ENCODE measurements at places on chromosomes 1 and 21. TPM values are rescaled to one million over a fixed set of nuclear protein-coding genes. Genes with fewer than 3 reads are reported as not detected.

DNA sequence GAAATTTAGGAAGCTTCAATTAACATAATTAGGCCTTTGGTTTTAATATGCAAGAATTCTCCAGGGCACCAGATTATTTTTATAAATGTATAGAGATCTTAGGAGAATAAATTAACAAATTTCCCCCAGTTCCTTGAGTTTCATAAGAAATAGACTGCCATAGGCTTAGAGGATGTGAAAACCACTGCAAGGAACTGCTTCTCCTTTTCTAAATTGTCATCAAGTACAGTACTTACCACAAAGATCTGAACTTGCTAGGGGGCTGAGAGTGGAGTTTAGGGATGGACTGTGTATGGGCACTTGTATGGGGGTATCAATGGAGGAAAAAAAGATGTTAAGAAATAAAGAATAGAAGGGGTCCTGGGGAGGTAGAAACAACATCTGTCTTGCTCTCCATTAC lies 31.1 kb downstream of the LHX8 start:
- no peak for DNase-seq

DNA sequence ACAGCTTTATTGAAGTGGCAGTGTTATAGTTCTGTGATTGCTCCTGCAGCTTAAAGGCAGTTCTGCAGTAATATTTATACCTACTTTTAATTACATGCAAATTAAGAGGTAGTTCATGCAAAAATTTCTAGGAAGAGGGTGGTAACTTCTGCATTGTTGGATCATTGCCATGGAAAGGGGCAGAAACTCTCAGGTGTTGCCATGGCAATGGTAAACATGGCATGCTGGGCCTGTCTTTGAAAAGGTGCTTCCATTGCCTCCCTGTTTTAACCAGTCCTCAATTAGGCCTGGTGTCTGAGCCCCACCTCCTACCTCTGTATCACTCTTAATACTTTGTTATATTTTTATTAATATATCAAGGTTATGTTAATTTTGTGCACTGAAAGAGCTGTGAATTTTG lies 104.7 kb downstream of the DISC1 start:
- no peak for DNase-seq

- peak; percentile 90 for DNase-seq
Observed at GRCh38 chr1:219927956-219928790, at the start of gene SLC30A10. Gene SLC30A10, minus strand, starts transcription at chr1:219928557. Its CDS starts 117 bp downstream, at chr1:219928440.

- DNase-seq, result no peak
Observed at GRCh38 chr1:155184835-155185782, 11.5 kb downstream of the TRIM46 start.

DNA sequence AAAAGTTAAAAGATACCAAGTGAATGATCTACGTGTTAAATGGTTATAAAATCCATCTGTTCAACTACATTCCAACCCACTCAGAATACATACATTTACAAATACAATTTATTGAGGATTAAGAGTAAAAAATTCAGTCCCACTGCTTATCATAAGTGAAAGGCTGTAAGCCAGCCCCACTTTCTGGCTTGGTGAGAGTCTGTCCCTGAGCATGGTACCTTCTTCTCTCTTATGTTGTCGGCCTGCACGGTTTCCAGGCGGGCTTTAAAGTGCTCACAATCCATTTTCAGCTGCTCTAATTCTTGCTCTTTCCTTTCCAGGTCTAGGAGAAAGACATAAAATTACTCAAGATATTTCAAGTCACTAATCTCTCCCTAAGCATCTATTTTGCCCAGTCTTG lies 15.2 kb downstream of the HSF2BP start:
- DNase-seq, result no peak

DNA sequence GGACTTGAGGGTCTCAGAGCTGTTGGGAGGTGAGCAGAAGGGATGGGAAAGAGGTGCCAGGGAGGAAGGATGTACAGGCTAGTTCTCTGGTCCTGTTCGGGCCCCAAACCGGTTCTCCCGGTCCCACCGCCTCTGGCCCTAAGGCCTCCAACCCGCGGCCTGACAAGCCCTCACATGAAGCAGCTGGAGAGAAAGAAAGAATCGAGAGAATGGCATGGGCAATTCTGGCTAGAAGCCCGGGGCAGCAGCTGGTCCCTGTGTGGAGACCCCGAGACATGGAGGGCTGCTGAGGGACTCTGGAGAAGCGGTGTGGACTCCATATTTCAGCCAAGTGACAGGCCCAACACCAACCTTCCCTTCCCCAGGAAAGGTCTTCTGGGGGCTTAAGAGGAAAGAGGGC lies 730 bp downstream of the CDC42SE1 start:
- peak; percentile 70 for DNase-seq

- no peak for DNase-seq
Observed at GRCh38 chr1:209813902-209814301, 8.0 kb upstream of the IRF6 start.

Gene TSACC
- 0.81 TPM for polyA plus RNA-seq

Gene LRRC8B
- 10.2 TPM for polyA plus RNA-seq
